Heart right ventricle (tissue), 16 donors: ENCODE measurements at places on chromosomes 2 and 18. TPM values are rescaled to one million over a fixed set of nuclear protein-coding genes. Genes with fewer than 3 reads are reported as not detected.

DNA sequence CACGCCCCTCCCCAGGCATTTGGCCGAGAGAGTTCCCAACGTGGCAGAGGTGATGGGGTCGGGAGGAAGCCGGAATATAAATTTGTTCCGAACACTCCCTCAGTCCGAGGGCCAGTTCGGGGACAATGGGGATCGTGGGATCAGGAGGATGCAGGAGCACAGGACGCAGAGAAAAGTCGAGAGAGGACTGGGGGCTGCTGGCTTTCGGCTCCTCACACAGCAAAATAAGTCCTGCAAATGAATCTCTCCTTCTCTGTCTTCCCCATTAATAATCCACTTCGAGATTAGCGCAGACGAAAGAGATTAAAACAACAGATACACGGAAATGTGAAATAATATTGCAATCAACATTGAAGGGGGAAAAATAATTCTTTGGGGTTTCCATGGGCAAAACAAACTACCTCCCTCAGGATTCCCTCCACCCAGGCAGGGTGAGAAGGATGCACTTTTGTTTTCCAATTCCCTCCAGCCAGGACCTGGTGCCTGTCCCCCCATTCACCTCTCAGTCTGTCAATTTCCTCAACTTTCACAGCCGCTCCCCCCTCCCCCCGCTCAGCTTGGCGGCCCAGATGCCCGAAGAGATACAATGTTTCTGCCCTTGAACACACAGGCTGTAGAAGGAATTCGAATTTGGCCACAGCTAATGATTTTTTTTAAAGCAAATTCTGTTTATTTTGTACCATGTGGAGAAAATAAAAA lies 3.1 kb upstream of the ZEB2 start:
- DNase-seq, result peak; percentile 53

DNA sequence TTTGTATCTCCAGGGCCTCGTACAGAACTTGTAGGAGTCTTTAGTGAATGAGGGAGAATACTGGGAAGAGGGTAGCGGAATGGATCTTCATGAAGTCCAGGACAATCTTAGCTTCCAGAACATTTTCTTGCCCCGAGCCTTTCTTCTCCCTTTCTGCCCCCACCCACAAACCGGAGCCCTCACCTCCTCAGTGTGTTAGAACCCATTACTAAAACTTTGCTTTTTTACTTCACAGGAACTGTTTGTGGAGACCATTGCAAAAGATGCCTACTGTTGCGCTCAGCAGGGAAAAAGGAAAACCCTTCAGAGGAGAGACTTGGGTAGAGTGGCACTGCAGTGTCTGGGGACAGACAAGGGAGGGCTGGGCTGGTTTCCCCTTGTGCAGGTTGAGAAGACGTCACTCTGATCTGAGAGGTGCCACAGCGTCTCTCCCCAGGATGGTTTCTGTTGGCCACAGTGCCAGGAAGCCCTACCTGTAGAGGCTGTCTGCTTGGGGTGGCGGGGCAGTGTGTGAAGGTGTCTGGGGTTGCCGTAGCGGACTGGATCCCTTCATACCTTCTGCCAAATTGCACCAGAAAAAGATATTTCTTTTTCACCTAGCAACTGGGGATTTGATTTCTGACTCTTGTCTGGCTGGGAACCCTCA lies 786 bp downstream of the POLE4 start:
- no peak for DNase-seq

- no peak for DNase-seq
Measured at GRCh38 chr2:219180961-219181360, 2.9 kb downstream of the RETREG2 start.

DNA sequence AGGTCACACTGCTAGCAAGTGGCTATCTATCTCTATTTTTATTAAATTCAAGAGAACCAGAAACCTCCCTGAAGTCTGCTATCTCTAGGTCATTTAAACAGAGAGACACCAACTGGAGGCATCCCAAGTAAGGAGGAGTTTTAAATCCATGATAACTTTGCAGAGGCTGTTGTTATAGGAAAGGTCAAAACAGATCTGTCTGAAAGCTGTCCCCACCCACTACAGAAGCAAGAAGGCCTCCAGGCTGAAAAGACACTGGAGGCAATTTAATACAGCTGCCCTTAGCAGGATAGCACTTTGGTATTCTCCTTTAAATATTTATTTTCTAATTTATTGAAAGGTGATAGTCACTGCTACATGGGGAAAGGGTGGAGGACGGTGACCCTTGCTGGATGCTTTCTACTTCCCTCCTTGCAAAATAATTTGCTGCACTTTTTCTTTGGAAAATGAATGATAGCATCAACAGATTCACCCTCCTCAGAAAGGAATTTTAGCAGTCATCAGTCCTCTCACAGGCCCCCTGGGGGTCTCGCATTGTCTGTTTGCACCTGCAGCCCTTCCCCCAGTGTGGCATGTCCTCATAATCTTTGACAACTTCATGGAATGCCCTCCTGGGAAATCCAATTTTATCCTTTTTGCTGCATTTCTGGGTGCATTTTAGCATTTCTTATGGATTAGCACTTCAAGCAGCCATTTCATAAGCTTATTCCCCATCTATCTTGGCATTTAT lies 429.5 kb upstream of the TNP1 start:
- DNase-seq, result no peak

- DNase-seq, result no peak
Measured at GRCh38 chr2:16141641-16141921, 201.2 kb downstream of the MYCN start.

- no peak for DNase-seq
Measured at GRCh38 chr2:172705352-172705751, 30.3 kb upstream of the RAPGEF4 start.

- DNase-seq, result no peak
Measured at GRCh38 chr2:72128843-72129227, 18.8 kb downstream of the CYP26B1 start.

DNA sequence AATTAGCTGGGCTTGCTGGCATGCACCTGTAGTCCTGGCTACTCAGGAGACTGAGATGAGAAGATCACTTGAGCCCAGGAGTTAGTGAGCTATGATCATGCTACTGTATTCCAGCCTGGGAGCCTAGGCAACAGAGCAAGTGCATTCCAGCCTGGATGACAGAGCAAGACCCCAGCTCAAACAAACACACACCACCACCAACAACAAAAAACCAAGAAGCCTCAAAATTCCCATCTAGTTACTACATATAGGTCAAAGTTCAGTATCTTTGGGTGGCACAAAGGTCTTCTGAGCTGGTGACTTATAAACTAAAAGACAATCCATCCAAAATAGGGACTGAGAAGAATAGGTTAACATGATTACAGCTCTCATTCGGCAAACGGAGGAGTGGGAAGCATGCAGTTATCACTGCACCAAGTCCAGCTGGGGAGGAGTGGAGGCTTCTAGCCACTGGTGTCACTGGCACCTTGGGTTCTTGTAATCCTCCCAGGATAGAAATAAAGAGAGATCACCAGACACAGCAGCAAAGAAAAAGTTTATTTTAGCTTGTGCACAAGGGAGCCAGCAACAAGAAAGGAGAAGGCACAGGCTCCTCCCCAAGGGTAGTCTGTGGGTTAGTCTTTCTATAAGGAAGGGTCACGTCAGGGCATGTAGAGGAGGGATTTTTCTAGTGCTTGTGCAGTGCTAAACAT lies 57.4 kb downstream of the SH2D6 start:
- DNase-seq, result no peak

- DNase-seq, result no peak
Measured at GRCh38 chr2:236311286-236311685, 47.1 kb upstream of the ASB18 start.

DNA sequence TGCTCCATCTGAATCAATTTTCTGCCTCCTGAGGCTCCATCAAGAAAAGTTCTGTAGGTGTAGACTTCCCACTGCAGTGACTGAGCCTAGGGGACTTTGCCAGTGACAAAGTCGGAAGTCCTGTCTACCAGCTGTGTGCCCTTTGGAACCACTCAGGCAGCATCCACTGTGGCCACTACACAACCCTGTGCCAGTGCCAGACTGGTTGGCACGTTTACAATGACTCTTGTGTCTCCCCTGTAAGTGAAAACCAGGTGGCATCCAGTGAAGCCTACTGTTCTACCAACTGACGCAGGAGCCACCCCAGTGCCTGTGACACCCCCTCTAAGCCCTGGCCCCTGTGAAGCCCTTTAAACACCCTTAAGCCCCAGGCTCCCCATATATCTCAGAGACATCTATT lies 132.1 kb upstream of the SERPINE2 start:
- no peak for DNase-seq

DNA sequence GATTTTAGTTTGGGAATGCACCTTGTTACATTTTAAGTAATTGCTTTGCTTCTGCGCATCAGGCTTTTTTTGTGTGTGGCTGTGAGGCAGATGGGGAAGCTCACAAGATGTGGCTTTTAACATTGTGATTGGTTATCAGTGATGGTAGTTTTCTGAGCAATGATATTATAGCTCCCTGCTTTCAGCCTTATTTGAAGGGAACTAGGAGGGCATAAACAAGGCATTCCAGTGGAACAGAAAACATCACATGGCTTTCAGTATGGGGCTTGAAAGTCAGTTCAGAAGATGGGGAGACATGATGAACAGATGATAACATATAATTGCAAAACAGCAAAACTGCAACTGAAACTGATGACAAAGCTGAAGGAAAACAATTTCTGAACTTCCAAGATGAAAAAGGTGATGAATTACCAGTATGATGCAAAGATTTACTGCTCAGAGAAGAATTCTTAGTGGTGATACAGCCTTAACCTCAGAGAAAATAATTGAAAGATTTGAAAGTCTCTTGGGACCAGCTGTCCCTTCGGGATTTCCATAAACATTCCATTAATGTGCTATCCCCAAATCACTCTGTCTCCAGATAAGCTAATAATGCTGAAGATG lies 439.7 kb downstream of the RND3 start:
- no peak for DNase-seq

GRCh38 chr2:227891673-227892072 lies 20.2 kb downstream of the DAW1 start:
- DNase-seq, result no peak

- no peak for DNase-seq
Measured at GRCh38 chr2:37672870-37673184, 1.4 kb upstream of the CDC42EP3 start.

The WNT6 gene
- total RNA-seq, result 0.15 TPM

The COPS9 gene
- total RNA-seq, result 142 TPM

The EVX2 gene
- not detected for total RNA-seq

The PRKAG3 gene
- not detected for total RNA-seq
